H1 (cell line): ENCODE measurements at places on chromosomes 13 and 19. TPM values are rescaled to one million over a fixed set of nuclear protein-coding genes. Genes with fewer than 3 reads are reported as not detected.

Gene ZNF709
- total RNA-seq = 2.0 and 2.2 TPM in 2 replicates

Gene CEACAM6
- total RNA-seq = not detected in 2 replicates

Gene SMIM24
- total RNA-seq = 3.3 and 3.8 TPM in 2 replicates

Gene ZNF480
- 27.5 and 32.9 TPM in 2 replicates for total RNA-seq

Gene TNFRSF19
- 0.50 and 0.57 TPM in 2 replicates for total RNA-seq

Gene SIGLEC12
- not detected in 2 replicates for total RNA-seq

Gene POLD1
- 141 and 149 TPM in 2 replicates for total RNA-seq

Gene IGFL1
- total RNA-seq = not detected in 2 replicates

Gene SYNGR4
- 1.1 TPM in 1 of 2 replicates, not detected in the other for total RNA-seq

Gene TNFSF13B
- not detected in 2 replicates for total RNA-seq

Gene SLC35E1
- 26.0 and 28.5 TPM in 2 replicates for total RNA-seq

Gene ZNF441
- 0.23 and 0.48 TPM in 2 replicates for total RNA-seq

Gene KLK15
- total RNA-seq = not detected in 2 replicates

Gene ZNF491
- total RNA-seq = 0.78 and 0.84 TPM in 2 replicates

Gene DNAJC15
- 5.8 and 6.5 TPM in 2 replicates for total RNA-seq

Gene ANGPTL4
- total RNA-seq = 1.8 and 2.3 TPM in 2 replicates

Gene KIR3DL2
- not detected in 2 replicates for total RNA-seq

Gene C5AR1
- 0.21 TPM in 1 of 2 replicates, not detected in the other for total RNA-seq

Gene TRPM4
- total RNA-seq = 11.3 and 12.6 TPM in 2 replicates

Gene NHLRC3
- total RNA-seq = 12.4 and 13.1 TPM in 2 replicates

Gene CEACAM16
- not detected in 2 replicates for total RNA-seq

Gene FGF9
- 0.08 TPM in 1 of 2 replicates, not detected in the other for total RNA-seq

Gene HNRNPUL1
- total RNA-seq = 264 and 268 TPM in 2 replicates

Gene PTGER1
- 0.38 and 0.41 TPM in 2 replicates for total RNA-seq

Gene TMPRSS9
- 0.19 and 0.33 TPM in 2 replicates for total RNA-seq

Gene C19orf38
- 0.27 TPM in 1 of 2 replicates, not detected in the other for total RNA-seq

Gene TLE6
- total RNA-seq = 1.8 and 2.5 TPM in 2 replicates

Gene ZNF99
- not detected in 2 replicates for total RNA-seq

Gene CCDC8
- total RNA-seq = 13.6 and 15.1 TPM in 2 replicates

Gene GET3
- total RNA-seq = 105 and 106 TPM in 2 replicates

Gene RFPL4A
- not detected in 2 replicates for total RNA-seq

Gene SLC10A2
- not detected in 2 replicates for total RNA-seq

Gene NPHS1
- total RNA-seq = 0.40 and 1.4 TPM in 2 replicates

Gene PRSS57
- not detected in 2 replicates for total RNA-seq

Gene ZNF426
- 27.9 and 30.9 TPM in 2 replicates for total RNA-seq

Gene PDX1
- total RNA-seq = not detected in 2 replicates

Gene SLC6A16
- total RNA-seq = 1.5 and 1.7 TPM in 2 replicates

Gene ADPRHL1
- total RNA-seq = 1.7 and 2.0 TPM in 2 replicates

Gene GARIN5A
- total RNA-seq = 8.1 and 9.1 TPM in 2 replicates

Gene PNMA8B
- 1.2 and 1.4 TPM in 2 replicates for total RNA-seq

Gene GRIK5
- total RNA-seq = 42.9 and 45.1 TPM in 2 replicates

Gene ZNF433
- total RNA-seq = 1.4 and 1.8 TPM in 2 replicates

Gene PRTN3
- total RNA-seq = 0.39 and 0.42 TPM in 2 replicates

Gene FGF21
- total RNA-seq = 0.48 TPM in 1 of 2 replicates, not detected in the other
